Stimulated activated CD8-positive, alpha-beta memory T cell treated with anti-CD3 and anti-CD28 coated beads, Interleukin-4, amount 100 ng/mL, for 48 hours (primary cell): ENCODE measurements at places on chromosomes 13 and 19.

DNA sequence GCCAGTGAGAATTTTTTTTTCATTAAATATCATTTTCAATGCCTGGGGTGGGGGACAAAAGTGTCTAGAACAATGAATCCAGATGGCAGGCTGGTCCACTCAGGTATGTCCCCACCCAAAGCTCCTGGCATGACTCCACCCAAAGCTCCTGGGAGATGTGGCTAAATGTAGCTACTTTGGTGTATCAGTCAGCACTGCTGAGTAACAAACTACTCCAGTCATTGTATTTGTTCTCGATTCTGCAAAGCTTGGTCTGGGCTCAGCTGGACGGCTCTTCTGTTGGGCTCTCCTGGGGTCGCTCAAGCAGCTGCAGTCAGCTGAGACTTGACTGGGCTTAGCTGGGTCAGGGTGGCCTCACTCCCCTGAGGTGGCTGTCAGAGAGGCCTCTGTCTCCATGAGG, 48.5 kb downstream of the CELF5 start:
- no peak for DNase-seq

DNA sequence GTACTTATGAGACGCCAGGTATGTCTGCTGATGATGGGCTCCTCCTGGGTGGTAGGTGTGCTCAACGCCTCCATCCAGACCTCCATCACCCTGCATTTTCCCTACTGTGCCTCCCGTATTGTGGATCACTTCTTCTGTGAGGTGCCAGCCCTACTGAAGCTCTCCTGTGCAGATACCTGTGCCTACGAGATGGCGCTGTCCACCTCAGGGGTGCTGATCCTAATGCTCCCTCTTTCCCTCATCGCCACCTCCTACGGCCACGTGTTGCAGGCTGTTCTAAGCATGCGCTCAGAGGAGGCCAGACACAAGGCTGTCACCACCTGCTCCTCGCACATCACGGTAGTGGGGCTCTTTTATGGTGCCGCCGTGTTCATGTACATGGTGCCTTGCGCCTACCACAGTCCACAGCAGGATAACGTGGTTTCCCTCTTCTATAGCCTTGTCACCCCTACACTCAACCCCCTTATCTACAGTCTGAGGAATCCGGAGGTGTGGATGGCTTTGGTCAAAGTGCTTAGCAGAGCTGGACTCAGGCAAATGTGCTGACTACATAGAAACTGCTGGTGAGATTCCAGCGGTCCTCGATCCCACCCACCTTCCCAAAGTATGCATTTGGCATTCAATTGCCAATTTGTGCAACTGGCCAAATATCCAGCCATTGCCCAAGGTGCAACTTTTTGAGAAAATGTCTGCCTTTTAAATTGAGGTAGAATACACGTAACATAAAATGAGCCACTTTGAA, 10.2 kb downstream of the OR2Z1 start:
- DNase-seq, result peak; percentile 29

DNA sequence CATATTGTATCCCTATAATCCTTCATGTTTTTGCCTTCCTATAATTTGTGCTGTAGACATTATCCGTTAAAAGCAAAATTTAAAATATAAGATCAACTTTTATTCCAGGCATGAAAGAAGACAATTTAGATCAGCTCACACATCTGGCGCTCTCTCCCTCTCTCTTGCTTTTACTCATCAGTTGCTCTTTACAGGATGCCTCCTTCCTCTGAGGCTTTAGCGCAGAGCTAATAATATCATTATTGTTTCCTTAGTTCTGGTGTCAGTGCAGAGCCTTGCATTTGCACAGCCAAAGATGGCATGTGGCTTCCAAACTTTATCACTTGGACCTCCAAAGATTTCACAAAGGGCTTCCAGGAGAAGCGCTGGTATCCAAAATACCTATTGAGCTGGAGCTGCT, 295.1 kb downstream of the FGF9 start:
- DNase-seq, result no peak

- DNase-seq, result no peak
Measured at GRCh38 chr19:11708457-11708856, 30.3 kb downstream of the ZNF823 start.

- no peak for DNase-seq
Measured at GRCh38 chr19:45154064-45154827, 6.5 kb downstream of the NKPD1 start.

DNA sequence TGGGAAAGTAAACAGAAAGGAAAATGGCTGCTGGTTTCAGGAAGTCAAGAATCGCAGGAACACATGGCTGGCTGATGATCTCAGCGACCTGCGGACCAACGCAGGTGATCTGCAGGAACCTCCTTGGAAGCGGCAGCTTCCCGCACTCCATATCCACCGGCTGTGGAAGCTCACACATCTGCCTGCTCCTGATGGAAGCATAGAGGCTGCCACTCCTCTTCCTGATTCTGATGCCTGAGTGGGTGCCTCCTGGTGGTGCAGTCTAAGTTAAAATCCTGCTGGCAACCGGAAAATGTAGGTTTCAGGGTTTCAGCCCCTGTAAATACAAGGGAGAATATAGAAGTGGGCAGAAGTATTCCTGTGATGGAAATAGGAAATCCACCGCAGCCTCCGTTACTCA, 75.5 kb downstream of the TNFSF13B start:
- no peak for DNase-seq

DNA sequence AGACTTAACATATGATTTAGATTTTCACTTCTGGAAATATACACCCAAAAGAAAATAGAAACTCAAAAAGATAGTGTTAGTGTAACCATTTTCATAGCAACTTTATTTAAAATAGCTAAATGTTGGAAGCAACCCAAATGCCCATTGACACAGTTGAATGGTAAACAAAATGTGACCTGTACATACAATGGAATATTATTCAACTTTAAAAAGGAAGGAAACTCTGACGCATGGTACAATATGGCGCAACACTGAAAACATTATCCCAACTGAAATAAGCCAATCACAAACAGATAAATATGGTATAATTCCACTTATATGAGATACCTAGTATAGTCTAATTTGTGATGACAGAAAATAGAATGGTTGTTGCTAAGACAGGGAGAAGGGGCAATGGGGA, 1456.1 kb upstream of the MIR17HG start:
- no peak for DNase-seq
